Trophoblast cell (in vitro differentiated cells and primary cell): ENCODE measurements at places on chromosomes 2 and 18.

GRCh38 chr18:3151399-3152264 is 68.1 kb downstream of the MYOM1 start:
- peak; percentile 9 for DNase-seq

- no peak for DNase-seq
Observed at GRCh38 chr2:219946529-219946928, 319.1 kb downstream of the SLC4A3 start.

DNA sequence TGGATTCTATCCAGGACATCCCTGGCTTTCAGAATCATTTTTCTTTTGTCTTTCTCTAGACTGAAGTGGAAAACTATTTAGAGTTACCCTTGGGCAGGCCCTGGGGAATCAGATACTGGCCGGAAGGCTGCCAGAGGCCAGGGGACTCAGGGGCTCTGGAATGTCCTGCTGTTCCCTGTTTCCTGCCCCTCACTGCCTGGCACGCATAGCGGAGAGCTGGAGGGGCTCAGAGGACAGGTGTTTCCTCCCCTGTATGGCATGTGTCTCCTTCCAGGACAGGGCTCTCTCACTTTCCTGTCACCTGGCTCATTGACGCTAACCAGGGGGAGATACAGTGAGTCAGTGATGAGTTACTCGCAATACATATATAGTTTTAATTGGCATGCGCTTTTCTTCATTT is 38.8 kb downstream of the DYSF start:
- no peak for DNase-seq

DNA sequence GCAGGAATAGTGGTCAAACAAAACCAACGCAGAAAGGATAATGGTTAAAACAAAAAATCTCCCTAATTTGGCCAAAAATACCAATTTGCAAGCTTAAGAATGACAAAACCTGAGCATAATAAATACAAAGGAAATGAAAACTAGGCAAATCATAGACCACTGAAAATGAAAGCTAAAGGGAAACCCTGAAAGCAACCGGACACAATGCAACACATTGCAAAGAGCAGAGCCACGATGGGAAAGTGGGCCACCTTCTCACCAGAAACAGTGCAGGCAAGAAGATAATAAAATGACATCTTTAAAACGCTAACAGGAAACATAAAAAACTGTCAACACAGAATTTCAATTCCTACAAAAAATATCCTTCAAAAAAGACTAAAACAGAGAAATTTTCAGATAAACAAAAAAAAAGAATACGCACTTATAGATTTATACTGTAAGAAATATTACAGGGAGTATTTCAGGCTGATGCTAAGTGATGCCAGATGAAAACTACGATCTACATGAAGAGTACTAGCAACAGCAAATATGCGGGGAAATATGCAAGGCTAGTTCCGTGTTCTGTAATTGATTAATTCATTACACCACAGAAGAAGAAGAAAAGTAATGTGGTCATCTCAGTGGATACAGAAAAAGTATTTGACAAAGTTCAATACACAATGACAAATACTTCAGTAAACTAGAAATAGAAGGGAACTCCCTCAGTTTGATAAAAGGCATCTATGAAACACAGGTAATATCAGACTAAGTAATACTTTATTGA is 239.5 kb downstream of the L3MBTL4 start:
- no peak for DNase-seq

DNA sequence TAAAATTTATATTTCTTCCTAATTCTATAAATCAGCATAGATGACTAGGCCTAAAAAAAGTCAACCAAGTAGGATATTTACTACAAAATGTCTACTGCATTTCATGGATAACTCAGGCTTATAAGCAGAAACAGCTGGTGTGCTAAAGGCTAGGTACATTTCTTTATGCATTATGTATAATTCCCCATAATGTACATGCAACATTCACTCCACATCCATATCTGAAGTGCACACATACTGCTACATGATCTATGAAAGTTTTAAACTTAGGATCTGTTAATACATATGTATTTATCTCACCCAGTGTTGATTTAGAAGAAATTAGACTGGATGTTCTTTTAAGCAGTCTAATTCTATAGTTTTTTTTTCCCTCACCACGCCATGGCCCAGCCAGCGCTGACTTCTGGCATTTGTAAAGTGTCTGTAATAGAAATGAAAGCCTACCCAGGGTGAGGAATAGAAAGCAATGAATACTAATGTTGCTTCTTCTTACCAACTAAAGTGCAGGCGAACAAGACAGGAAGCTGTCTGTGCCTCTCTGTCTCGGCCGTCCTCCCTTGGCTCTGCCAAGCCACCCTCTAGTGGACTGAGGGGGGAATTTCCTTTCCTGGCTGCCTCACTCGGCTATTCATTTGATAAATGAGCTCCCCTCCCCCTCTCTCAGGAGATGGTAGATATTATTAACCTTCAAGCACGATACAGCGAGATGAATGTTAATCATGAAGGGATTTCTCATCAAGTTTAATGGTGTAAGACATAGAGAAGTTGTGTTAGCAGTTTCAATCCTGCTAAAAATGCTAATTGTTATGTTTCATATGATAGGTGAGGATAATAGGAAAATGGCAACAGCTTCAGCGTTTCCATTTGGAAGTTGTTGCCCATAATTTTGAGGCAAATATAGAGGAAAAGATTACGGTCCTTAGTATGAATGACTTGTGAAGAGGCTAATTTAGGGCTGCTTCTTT is 384.5 kb downstream of the MTX2 start:
- DNase-seq, result peak; percentile 77

DNA sequence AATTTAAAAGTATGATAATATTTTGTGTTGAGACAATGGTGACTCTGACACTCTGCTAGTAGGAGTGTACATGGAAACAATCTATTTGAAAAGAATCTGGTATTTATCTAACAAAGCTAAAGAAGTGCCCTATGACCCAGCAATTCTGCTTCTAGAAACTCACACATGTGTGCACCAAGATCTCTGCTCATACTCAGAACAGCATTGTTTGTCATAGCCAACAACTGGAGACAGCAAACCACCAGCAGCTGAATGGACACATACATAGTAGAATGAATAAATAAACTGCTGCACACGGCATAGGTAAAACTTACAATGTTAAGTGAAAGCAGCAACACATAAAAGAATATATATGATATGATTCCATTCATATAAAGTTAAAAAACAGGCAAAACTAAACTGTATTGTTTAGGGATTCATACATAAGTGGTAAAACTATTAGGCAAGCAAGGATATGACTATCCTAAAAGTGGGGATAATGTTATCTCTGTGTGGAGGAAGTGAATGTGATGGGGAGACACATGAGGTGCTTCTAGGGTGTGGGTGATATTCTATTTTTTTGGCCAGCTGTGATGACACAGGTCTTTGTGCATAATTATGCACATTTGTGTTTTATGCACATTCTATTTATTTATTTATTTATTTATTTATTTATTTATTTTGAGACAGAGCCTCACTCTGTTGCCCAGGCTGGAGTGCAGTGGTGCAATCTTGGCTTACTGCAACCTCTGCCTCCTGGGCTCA is 71.1 kb downstream of the RFTN2 start:
- no peak for DNase-seq

- DNase-seq, result no peak
Observed at GRCh38 chr2:39136799-39137198, 15.9 kb upstream of the SOS1 start.

DNA sequence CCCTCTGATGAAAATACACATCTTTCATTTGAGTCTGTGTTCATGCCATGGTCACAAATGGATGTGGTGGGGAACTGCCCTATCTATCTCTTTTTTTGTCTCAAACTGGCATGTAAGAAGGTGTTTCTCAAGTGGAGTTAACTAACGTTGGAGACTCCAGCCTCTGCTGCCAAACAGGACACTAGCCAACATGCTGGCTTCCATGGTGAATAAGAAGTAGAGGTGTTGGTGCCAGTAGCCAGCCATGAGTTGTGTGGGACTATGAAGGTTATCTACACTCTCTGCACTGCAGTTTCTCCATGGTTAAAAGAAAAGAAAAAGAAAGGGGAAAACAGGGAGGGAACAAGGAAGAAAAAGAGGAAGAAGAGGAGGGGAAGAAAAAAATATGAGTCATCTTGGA is 149.0 kb upstream of the TMEM200C start:
- no peak for DNase-seq

GRCh38 chr2:208294482-208295024 is 28.5 kb downstream of the PIKFYVE start:
- peak; percentile 8 for DNase-seq

DNA sequence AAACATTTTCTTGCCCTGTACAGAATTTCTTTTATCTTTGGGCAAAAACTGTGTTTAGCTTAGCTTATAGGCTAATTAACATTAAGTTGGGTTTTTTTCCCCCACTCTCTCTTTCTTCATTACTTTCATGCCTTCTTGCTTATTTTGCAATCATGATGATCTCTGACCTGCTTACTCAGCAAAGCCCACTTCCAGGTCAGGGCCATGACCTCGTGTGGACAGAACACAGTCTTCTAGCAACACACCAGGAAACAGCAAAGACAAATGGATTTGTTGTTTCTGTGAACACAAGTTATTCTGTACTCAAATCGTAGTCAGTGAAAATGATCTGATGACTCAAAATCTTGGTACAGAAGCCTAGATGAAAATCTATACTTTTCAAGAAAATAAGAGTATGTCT is 60.7 kb downstream of the SPATS2L start:
- no peak for DNase-seq

DNA sequence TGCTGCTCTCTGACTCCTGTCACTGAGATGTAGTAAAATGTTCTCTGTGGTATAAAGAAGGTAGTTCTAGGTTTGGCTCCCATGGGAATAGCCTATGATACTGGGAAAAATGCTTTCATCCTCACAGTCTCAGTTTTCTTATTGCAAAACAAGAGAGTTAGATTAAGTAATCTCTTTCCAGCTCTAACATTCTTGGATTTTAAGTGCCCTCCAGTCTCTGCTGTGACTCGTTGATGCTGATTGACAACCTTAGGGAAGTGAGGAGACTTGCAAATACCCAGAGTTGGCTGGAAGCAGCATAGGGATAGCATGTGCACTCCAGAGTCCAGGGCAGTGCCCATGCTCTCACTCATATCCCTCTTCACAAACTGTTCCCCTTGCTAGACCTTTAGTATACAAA is 534.9 kb downstream of the SLC4A3 start:
- DNase-seq, result peak; percentile 5

DNA sequence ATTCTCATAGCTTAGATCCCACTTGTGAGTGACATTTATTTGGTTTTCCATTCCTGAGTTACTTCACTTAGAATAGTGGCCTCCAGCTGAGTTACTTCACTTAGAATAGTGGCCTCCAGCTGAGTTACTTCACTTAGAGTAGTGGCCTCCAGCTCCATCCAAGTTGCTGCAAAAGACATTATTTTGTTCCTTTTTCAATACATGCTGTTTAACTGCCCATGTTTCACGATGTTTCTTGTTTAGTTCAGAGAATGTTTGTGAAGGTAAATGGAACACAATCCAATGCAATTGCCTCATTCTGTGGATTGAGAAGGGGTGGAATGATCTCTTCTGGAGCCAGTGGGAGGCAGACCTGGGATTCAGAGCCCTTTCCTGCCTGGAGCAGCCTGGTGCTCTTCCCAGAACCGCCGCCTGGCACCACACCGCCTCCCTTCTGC is 273.5 kb upstream of the ATP5MC3 start:
- no peak for DNase-seq

DNA sequence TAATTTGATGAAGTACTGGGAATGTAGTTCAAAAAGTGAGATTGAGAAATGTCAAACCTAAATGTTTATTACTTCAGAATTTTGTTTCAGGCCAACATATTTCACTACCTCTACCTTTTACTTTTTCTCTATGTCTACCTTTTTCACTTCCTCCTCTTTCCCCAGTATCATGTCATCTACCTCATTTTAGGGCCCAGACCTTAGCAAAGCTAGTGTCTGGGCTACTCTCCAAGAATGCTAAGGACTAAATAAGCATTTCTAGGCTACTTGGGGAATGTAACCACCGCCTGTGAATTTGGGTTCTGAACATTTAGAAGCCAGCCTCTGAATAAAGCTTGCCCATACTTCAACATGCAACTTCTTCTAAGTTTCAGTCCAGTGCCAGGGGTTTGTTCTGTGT is 330.4 kb downstream of the SLC4A3 start:
- no peak for DNase-seq

DNA sequence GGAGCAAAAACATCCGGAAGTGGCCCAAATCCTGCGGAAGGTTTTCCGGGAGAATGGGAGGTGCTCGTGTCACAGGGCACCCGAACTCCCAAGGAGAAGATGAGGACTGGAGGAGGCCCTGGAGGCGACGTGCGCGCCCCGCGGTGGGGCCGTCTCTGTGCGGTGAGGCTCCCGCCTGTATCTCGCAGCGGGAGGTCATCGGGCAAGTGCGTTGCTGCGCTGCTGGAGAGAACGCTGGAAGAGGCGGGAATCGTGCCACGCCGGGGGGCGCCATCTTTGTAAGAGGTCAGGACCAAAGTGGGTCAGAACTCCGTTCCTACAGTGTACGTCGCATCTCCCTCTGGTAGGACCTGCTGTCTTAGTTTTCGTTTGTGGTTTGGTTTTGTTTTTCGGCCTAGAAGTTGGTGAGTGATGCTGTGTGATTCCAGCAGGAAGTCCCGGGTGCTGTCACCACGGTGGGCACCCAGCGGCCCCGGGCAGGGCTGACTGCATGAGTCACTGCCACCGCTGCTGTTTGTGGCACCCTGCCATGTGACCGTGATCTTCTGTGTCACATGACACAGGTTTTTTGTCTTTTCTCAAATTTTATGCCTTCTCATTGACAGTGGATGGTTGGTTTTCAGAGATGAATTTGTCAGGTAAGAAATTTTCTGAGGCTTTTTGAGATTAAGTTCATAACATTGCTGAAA is 21.5 kb upstream of the ATP9B start:
- DNase-seq, result no peak

- no peak for DNase-seq
Observed at GRCh38 chr2:69524799-69525198, 87.6 kb upstream of the NFU1 start.

DNA sequence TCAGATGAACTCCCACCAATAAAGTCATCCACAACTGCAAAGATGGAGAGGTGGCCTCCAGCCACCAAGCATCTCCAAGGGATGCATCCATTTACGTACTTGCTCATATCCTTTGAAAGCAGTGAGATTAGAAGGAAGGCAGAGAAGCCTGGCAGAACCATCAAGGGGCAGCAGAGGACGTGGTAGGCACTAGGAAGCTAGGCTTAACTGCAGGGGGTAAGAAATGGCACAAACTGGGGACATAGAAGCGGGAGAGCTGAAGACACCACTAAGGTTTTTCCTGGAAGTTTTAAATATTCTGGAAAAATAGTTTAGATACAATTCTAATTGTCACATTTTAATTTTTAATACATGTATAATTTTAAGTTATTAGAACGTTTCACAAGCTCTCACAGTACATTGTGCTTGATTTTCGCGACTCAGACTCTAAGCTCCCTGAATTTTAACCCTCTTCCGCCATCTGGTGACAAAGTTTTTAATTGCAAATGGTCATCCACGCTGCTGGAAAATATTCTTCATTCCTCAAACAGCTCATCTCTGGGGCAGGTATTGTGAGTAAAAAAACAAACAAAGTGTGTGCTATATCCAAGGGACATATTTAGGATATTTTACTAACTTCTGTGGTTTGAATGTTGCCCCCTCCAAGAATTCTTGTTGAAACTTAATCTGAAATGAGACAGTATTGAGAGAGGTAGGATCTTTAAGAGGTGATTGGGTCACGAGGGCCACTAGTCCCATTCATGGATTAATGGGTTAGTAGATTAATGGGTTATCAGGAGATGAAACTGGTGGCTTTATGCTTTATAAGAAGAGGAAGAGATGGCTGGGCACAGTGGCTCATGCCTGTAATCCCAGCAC is 1.6 kb upstream of the PSTPIP2 start:
- DNase-seq, result peak; percentile 67
